ENCODE measurements at places on chromosomes 16 and 17. TPM values are rescaled to one million over a fixed set of nuclear protein-coding genes. Genes with fewer than 3 reads are reported as not detected.

DNA sequence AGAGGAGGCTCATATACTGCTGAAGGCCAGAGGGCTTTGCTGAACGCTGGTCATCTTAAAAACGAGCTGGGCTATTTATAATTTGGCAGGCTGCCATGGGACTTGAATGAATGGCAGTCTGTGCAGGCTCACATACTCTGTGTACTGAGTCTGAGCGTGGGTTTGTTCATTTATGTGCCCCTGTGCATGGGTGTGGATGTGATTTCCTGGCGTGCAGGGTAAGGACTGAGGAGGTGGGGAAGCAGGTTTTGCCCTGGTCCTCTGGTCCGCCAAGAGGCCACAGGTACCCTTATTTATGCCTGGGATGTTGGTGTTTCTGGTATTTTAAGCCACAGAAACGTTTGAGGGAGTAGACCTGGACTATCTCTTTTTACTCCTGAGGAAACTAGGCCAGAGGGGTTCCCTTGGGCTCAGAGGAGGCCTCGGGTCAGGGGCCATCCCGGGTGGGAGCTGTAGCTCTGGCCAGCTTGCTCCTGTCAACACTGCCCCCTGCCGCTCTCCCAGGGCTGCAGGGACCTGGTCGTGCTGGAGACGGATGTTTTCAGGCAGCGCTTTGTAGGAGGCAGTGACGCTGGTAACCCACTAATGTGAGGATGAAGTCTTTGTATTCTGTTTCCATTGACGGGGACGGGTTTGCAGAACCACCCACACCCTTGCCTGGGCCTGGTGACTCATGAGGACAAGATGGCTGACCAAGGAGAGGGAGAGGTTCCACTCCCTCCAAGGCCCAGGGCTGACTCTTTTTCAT is 184.4 kb downstream of the MSI2 start:
- H3K27ac ChIP-seq: peak overlapping the region; percentile 92
- peaks cover 3% of the 10 kb centered on the region for H3K36me3 ChIP-seq
- peak overlapping the region; percentile 17 for H3K4me3 ChIP-seq

DNA sequence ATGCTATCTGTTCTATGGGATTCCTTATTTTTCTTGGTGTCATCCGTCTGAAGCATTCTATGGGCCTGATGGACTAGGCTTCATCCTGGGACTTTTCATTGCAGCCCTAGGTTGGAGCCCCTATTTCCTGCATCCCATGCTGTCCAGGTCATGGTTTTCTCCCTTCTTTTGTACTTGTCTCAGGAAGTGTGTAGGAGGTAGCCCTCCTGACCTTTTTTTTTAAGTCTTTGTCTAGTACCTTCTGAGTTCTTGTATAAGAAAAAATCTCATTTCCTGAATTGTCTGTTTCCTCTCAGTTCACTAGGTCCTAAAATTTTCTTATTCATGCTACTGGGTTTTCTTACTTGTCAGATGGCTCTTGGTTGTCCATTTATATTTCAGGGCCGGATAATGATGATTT is 6.0 kb downstream of the NDEL1 start:
- H3K4me3 ChIP-seq: peak overlapping the region; percentile 37
- H3K36me3 ChIP-seq: no peaks in the 10 kb centered on the region
- H3K27me3 ChIP-seq: no peaks in the 10 kb centered on the region
- H3K27ac ChIP-seq: no peak overlapping the region
- peaks cover 6% of the 10 kb centered on the region for H3K4me1 ChIP-seq
- DNase-seq: no peak

- H3K27ac ChIP-seq: no peak overlapping the region
- H3K27me3 ChIP-seq: peaks cover 3% of the 10 kb centered on the region
- no peaks in the 10 kb centered on the region for H3K36me3 ChIP-seq
- H3K4me1 ChIP-seq: peaks cover 12% of the 10 kb centered on the region
- no peak for DNase-seq
Observed at GRCh38 chr17:44919411-44919810, 4.1 kb upstream of the GFAP start.

GRCh38 chr17:48051706-48052486 is 3.7 kb downstream of the NFE2L1 start:
- DNase-seq: no peak
- peaks cover 30% of the 10 kb centered on the region for H3K36me3 ChIP-seq
- H3K4me3 ChIP-seq: peak overlapping the region; percentile 97
- peaks cover 29% of the 10 kb centered on the region for H3K4me1 ChIP-seq

DNA sequence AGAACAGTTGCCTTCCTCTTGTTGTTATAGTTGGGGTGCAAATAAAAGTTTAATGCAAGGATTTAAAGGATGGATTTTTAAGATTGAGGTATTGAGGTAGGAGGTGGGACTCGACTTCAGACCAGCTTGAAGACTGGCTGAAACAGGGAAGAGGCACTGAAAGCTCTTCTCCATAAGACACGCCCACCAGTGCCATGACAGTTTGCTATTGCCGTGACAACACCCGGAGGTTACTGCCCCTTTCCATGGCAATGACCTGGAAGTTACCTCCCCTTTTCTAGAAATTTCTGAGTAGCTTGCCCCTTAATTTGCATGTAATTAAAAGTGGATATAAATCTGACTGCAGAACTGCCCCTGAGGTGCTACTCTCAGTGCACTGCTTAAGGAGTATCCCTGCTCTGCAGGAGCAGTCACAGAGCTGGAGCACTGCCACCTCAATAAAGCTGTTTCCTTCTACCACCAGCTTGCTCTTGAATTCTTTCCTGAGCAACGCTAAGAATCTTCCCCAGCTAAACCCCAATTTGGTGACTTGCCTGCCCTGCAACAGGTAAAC is 122.6 kb downstream of the SHISA6 start:
- no peaks in the 10 kb centered on the region for H3K4me1 ChIP-seq
- no peaks in the 10 kb centered on the region for H3K27me3 ChIP-seq
- no peaks in the 10 kb centered on the region for H3K36me3 ChIP-seq
- H3K4me3 ChIP-seq: no peak overlapping the region
- no peak for DNase-seq
- H3K27ac ChIP-seq: no peak overlapping the region

DNA sequence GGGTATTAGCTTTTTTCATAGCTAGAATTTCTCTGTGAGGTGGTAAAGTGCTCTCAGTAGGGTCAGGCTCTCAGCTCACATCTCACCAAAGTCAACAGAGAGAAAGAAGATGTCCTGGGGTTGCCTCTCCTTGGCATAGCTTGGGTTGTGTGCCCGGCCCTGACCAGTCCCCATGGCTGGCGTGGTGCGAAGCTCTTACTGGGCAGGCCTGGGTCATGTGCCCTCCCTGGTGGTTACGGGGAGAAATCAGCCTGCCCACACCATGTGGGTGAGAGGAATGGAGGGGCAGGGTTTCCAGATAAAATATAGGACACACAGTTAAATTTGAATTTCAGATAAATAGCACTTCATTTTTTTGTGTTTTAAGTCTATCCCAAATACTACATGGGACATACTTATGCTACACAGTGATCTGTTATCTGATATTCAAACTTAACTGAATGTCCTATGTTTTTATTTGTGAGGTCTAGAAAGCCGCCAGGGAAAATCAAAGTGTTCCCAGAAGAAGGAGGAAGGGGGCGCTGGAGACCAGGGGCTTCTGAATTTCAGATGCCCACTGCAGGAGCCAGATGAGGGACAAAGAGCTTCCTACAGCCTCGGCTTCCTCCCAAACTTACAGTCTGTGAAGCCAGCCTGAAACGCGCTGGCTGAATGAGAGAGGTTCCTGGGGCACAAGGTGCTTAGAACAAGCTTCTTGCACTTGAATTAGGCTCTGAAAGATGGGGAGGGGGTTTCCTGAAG is 45.4 kb downstream of the NKD1 start:
- DNase-seq: no peak
- no peak overlapping the region for H3K27ac ChIP-seq
- no peak overlapping the region for H3K4me3 ChIP-seq
- H3K36me3 ChIP-seq: no peaks in the 10 kb centered on the region

GRCh38 chr16:22621586-22622155 is 111.0 kb downstream of the NPIPB5 start:
- DNase-seq: no peak
- H3K27ac ChIP-seq: no peak overlapping the region
- H3K4me3 ChIP-seq: no peak overlapping the region
- no peaks in the 10 kb centered on the region for H3K27me3 ChIP-seq
- no peaks in the 10 kb centered on the region for H3K4me1 ChIP-seq

- H3K36me3 ChIP-seq: peaks cover 2% of the 10 kb centered on the region
- H3K27ac ChIP-seq: peak overlapping the region; percentile 91
- H3K4me3 ChIP-seq: peak overlapping the region; percentile 98
- H3K27me3 ChIP-seq: no peaks in the 10 kb centered on the region
- peaks cover 29% of the 10 kb centered on the region for H3K4me1 ChIP-seq
Observed at GRCh38 chr16:526181-527014, 1.1 kb upstream of the CAPN15 start.

DNA sequence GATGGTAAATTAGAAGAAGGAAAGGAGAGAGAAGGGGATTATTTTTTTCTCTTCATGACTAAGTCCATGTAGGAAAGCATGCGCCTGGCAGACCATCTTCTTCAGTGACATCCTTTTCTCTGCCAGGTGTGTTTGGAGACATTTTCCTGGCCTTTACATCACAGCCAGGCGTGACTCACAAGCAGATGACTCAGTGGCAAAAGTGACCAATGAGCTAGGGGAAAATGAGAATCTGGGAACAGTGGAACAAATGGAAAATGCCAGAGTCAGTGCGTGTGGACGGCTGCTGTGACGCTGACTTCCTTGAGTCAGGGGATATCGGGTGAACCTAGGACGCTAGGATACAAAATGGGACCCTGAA is 9.4 kb downstream of the KIAA0513 start:
- H3K4me3 ChIP-seq: no peak overlapping the region
- DNase-seq: no peak
- H3K4me1 ChIP-seq: no peaks in the 10 kb centered on the region
- H3K27me3 ChIP-seq: no peaks in the 10 kb centered on the region
- no peak overlapping the region for H3K27ac ChIP-seq
- no peaks in the 10 kb centered on the region for H3K36me3 ChIP-seq

GRCh38 chr16:72788269-72788809 is 259.6 kb downstream of the ZFHX3 start:
- H3K4me1 ChIP-seq: peaks cover 9% of the 10 kb centered on the region
- H3K36me3 ChIP-seq: no peaks in the 10 kb centered on the region

- no peaks in the 10 kb centered on the region for H3K36me3 ChIP-seq
- H3K4me3 ChIP-seq: no peak overlapping the region
- no peaks in the 10 kb centered on the region for H3K4me1 ChIP-seq
- H3K27me3 ChIP-seq: no peaks in the 10 kb centered on the region
- no peak for DNase-seq
- no peak overlapping the region for H3K27ac ChIP-seq
Observed at GRCh38 chr17:80822021-80822699, 169.5 kb upstream of the CHMP6 start.

GRCh38 chr17:67679721-67680120 is 38.0 kb upstream of the NOL11 start:
- H3K36me3 ChIP-seq: peaks cover 3% of the 10 kb centered on the region
- peak overlapping the region; percentile 88 for H3K27ac ChIP-seq
- no peak for DNase-seq
- H3K27me3 ChIP-seq: no peaks in the 10 kb centered on the region
- H3K4me3 ChIP-seq: 0 out of 2 replicates have a peak overlapping the region, but pooled peaks have one; percentile 14
- peaks cover 31% of the 10 kb centered on the region for H3K4me1 ChIP-seq

DNA sequence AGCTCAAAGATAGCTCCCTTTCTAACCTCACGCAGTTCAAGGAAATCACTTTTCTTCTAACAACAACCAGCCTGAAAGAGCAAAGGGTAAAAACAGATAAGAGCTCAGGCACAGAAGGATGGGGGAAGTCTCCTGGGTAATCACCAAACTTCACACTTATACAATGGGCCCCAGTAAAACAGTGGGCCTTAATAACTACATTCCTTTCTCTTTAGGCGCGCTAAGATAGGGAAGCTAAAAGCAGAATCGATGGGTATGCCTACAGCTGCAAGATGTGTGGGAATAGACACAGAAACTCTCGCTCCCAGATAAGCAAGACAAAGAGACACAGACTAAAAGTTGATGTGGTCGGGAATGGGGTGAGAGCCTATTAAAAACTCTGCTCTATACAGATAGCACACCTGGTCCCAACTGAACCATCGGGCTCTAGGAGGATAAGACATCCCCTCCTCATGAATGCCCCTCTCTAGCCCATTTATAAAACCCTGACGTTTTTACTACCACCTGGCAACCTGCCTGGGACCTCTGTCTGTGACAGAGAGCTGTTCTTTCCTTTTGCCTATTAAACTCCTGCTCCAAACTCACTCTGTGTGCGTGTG is 826 bp downstream of the LYZL6 start:
- no peak for DNase-seq
- no peak overlapping the region for H3K27ac ChIP-seq
- no peak overlapping the region for H3K4me3 ChIP-seq

DNA sequence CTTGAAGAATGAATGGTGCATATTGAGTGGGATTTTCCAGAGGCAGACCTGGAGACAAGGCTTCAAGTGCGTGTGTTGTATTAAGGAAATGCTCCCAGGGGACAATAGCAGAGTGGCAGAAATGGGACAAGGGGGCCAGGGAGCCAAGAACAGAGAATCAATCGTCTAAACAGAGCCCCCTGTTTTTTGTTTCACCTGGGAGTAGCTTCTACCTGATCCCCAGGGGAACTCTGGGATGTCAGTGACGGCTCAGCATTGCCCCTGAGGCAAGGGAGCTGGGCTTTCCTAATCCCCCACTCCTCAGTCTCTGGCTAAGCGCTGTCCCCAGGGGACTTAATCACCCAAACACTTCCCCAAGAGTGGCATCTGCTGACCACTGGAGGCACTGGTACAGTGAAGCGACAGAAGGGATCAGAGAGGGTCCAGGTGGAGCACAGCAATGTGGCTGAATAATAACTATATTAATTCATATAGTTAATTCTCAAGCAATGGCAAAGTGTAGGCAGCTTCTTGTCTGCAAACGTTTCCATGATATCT is 35.7 kb upstream of the C16orf78 start:
- H3K27me3 ChIP-seq: no peaks in the 10 kb centered on the region
- DNase-seq: no peak
- H3K36me3 ChIP-seq: no peaks in the 10 kb centered on the region
- no peak overlapping the region for H3K4me3 ChIP-seq
- no peak overlapping the region for H3K27ac ChIP-seq
- no peaks in the 10 kb centered on the region for H3K4me1 ChIP-seq

GRCh38 chr17:8062807-8063483 is 24.1 kb downstream of the ALOX15B start:
- H3K4me3 ChIP-seq: no peak overlapping the region
- peaks cover 3% of the 10 kb centered on the region for H3K27me3 ChIP-seq
- no peaks in the 10 kb centered on the region for H3K4me1 ChIP-seq
- no peak for DNase-seq
- H3K36me3 ChIP-seq: no peaks in the 10 kb centered on the region

DNA sequence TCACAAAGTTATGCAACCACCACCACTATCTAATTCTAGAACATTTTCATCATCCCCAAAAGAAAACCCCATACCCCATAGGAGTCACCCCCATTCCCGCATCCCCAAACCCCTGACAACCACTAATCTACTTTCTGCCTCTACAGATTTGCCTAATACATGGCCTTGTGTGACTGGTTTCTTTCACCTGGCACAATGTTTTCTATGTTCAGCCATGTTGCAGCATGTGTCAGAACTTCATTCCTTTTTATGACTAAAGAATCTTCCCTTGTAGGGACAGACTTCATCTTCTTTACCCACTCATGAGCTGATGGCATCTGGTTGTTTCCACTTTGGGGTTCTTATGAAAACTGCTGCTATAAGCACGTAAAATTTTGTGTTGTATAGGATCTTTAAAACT is 34.6 kb downstream of the CYTH1 start:
- DNase-seq: no peak
- H3K4me3 ChIP-seq: peak overlapping the region; percentile 51
- H3K27ac ChIP-seq: peak overlapping the region; percentile 79

Gene KRTAP9-2
- total RNA-seq: not detected

Gene DNAH3
- not detected for total RNA-seq

Gene SSTR5
- total RNA-seq: not detected

Gene PIK3R5
- 50.8 TPM for total RNA-seq

Gene KRT31
- total RNA-seq: not detected

Gene SLX1A
- total RNA-seq: 56.4 TPM

Gene TOP2A
- total RNA-seq: 214 TPM

Gene HAS3
- 0.56 TPM for total RNA-seq

Gene KRTAP2-3
- total RNA-seq: not detected

Gene ABCA3
- total RNA-seq: 17.6 TPM
